ENCODE measurements at places on chromosomes 3 and 15.

DNA sequence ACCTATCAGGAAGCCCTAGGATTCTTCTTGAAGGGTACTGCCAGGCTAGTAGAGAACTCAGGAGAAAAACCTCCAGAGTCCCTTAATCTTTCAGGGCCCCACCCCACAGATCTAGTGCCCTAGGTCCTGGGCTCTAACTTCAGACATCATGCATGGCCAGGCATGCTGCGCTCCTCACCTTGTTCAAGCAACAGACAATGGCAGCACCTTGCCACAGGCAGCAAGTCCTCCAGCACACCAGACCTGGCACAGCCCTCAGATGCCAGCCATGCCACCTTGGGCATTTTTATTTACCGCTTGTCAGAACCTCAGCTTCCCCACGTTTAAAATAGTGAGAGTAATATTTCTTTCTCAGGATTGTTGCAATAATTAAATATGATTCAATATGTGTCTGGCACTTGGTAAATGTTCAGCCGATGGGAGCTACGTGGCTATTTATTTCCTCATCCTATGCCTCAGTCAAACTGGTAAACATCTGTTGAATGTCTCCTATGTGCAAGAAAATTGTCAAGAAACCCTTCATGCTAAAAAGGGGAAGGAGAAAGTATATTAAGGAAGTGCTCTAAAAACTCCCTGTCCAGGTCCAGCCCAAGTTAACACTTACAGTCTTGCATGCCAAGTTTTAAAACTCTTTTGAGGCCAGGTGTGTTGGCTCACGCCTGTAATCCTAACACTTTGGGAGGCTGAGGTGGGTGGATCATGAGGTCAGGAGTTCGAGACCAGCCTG lies 14.5 kb upstream of the CCR1 start:
- no peak for DNase-seq

DNA sequence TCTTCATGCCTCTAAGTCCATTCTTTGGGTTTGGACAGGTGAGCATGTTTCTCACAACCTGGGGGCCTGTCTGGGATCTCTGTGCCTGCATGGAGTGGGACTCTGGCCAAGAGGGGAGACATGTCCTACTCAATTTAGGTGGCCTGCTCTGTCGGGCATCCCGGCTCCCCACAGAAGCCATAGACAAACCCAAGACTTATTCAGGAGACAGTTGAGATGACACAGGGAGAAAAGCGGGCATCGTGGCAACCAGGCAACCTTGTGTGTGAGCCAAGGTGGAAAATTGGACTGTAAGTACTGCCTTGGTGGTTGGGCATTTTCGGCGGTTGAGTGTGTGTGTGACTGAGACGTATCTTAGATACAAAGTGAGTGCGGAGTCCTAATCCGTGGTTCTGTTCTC lies 40.5 kb downstream of the PPCDC start:
- no peak for DNase-seq

DNA sequence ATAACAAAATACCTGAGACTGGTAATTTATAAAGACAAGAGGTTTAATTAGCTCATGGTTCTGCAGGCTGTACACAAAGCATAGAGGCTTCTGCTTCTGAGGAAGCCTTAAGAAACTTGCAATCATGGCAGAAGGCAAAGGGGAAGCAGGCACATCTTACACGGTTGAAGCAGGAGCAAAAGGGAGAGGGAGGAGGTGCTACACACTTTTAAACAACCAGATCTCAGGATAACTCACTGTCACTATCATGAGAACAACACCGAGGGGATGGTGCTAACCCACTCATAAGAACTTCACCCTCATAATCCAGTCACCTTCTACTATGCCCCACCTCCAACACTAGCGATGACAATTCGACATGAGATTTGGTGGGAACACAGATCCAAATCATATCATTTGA lies 54.4 kb downstream of the ATP8B4 start:
- no peak for DNase-seq

DNA sequence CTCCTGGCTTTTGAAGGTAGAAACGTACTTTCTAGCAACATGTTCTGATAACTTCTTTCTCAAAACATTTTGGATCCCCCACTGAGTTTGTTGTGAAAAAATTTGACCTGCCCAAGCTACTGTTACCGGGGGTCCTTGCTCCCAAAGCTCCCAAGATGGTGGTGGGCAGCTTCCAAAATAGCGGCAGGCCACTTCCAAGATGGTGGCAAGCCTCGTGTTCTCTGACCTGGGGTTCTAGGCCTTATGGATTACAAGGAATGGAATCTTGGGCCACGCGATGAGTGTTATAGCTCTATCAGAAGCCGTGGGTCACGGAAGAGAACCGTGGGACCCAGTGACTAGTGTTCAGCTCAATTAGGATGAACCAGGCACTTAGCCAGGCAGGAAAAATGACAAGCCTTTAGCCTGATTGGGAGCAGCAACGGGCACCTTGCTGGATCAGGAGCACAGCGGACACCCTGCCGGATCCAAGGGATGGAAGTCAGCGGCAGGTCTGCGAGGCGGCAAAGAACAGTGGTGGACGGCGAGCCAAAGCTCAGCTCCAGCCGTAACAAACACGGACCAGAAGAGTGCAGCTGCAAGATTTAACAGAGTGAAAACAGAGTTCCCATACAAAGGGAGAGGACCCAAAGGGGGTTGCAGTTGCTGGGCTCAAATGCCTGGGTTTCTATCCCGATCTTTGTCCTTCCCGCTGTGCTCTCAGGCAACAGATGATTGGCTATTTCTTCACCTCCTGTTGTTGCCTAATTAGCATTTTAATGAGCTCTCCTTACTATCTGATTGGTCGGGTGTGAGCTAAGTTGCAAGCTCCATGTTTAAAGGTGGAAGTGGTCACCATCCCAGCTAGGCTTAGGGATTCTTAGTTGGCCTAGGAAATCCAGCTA lies 133.3 kb downstream of the WDR72 start:
- no peak for DNase-seq
